ENCODE measurements at places on chromosomes 16 and 17. TPM values are rescaled to one million over a fixed set of nuclear protein-coding genes. Genes with fewer than 3 reads are reported as not detected.

The NPIPB6 gene
- total RNA-seq = not detected

The KRT24 gene
- total RNA-seq = not detected

The NPIPB2 gene
- total RNA-seq = 2.5 TPM

The KRT32 gene
- not detected for total RNA-seq

The MT1M gene
- total RNA-seq = 6.3 TPM

The C16orf96 gene
- 0.13 TPM for total RNA-seq

The BAHCC1 gene
- 14.4 TPM for total RNA-seq

The PRDM7 gene
- total RNA-seq = not detected

The GRAPL gene
- total RNA-seq = not detected

The NPTX1 gene
- 0.11 TPM for total RNA-seq

The CPHXL2 gene
- not detected for total RNA-seq

The TBX2 gene
- 8.4 TPM for total RNA-seq

The KRTAP3-2 gene
- total RNA-seq = not detected

The AURKB gene
- total RNA-seq = 11.1 TPM

Measured in articular chondrocyte of knee joint (primary cell).